ENCODE measurements at places on chromosomes 7 and 10.

GRCh38 chr10:7477538-7478334 is 66.9 kb upstream of the SFMBT2 start:
- no peak for DNase-seq

GRCh38 chr7:111568870-111569462 is 6.7 kb upstream of the IMMP2L start:
- no peak for DNase-seq

DNA sequence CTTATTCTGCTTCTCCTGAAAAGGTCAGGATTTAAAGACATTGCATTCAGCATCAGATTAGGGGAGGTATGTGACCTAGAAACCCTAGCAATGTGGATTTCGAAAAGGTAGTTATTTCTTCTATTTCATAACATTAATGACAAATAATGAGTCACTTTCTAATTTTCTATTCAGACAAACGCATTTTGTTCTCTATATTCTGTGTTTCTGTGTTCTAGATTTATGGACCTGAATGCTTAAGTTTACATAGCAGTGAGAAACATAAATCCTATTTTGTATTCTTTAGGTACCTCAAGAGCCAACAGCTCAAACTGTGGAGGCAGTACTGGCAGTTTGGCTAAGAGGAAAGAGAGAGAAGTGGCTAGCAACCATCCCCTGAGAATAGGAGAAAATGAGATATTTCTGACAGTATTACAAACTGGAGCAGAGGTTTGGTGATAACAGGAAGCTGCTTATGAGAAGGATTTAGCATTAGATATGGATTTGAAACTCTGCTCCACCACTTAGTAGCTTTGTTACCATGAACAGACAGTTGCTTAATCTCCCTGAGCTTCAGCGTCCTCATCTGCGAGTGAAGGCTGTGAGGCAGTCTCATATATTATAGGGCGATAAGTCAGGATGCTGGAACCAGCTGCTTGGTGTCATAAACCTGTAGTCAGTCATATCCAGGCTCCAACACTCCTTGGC is 28.2 kb downstream of the CDK14 start:
- no peak for DNase-seq

DNA sequence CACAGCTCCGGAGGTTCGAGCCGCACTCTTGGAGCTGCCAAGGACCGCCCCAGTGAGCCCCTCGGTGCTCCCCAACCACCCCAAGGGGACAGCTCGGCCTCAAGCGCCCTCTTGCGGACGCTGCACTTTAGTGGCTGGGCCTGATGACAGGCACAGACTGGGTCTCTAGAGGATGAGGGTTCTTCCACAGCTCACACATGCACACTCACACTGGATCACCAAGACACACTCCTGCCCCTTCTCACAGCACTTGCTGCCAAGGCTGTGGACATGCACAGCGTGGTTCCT is 2.1 kb downstream of the RET start:
- no peak for DNase-seq

GRCh38 chr10:44696496-44696895 is 214.6 kb upstream of the TMEM72 start:
- DNase-seq: no peak

DNA sequence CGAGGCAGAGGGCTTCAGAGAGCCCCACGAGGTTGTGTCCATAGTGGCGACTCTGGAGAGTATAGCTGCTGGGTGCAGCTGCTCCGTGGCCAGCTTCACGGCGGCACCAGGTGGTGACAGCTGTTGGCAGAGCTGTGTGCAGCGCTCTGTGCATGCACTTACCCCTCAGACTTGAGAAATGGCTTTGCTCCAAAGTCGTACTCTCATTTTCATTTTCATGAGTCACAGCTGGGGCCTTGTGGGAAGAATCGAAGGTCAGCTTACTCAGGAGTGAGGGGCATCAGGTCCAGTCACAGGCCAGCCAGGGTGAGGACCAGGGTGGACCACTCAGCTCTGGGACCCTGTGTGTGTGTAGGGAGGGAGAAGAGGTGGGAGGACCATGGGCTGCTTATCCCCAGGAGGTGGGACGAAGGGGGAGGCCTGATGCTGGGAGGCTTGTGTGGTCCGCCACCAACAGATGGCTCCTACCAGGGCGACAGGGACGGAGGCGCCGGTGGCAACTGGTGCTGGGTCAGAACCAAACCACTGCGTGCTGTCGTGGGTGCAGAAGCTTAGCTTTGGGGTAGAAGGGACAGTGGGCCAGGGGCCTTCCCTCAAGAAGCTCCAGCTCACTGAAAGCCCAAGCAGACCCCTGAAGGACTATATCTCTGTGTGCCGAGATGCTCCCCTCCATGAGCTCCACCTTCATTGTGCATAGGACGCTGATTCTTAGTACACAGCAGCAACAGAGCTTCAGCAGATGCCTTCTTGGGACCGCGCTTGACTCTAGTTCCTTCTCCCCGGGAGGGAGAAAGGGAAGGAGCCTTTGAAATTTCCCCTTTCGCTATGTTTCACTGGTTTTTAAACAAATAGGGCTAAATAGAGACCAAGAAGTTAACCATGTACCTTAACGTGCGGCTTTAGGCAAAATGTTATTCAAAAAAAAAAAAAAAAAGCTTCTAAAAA is 225.0 kb downstream of the CELF2 start:
- DNase-seq: no peak

DNA sequence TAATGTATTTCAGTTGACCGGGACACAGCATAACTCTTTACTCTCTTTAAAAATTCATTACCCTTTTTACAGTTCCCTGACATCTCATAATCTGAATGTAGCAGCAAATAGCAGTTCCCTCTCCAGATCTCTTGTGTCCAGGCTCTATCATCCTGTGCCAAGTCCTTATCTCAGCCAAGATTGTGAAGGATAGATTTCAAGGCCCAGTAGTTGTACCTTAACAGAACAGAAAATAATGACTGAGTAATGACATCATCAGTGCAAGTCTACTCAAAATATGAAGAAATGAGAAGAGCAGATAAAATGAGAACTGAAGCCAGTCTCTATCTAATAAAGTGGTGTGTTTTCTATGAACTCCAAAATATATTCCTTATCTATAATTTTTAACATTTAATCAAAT is 92.6 kb downstream of the TFEC start:
- DNase-seq: no peak

DNA sequence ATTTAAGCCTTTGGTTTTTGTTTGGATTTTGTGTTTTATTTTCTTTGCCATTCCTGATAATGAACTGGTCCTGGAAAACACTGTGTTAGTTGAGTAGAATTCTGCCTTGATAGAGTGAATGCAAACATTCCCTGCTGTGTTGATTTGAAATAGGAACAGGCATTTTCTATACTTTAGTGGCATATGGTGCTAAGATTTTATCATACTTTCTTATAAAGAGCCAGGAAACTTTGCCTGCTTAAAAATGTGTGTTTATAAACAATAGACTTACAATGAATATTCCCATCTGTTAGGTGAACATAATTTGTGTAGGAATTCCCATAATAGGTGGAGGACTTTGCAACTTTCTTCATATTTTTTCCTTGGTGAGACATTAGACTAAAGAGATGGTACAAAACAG is 333.3 kb downstream of the SDK1 start:
- no peak for DNase-seq

DNA sequence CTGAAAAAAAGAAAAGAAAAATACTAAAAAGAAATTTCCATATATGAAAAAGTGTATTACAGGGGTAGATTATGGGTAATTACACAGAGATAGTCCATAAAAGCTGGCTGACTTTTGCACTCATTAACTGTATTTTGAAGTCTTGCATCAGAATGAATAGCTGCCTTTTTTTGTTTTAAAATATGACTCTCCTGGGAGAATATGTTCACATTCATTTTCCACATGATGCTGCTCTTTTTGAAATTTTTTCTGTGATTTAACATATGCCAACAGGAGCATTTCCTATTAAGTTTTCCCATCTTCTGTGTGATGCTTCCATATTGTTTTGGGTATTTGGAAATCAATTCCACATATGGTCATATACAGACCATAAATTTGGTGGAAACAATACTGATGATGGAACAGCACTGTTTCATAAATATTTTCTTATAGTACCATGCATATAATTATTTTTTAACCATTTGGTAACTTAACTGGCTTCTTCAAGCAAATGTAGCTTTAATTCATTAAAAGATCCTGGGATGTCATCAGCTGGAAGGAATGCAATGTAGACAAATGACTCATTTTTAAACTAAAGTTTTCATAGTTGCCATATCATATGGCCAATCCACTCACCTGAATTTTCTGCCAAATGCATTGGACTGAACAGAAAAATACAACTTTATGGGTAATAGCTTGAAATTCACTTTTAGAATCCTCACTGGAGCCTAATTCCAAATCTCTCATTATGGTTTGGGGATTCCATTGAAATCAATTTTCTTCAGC is 313.9 kb upstream of the GLI3 start:
- no peak for DNase-seq

DNA sequence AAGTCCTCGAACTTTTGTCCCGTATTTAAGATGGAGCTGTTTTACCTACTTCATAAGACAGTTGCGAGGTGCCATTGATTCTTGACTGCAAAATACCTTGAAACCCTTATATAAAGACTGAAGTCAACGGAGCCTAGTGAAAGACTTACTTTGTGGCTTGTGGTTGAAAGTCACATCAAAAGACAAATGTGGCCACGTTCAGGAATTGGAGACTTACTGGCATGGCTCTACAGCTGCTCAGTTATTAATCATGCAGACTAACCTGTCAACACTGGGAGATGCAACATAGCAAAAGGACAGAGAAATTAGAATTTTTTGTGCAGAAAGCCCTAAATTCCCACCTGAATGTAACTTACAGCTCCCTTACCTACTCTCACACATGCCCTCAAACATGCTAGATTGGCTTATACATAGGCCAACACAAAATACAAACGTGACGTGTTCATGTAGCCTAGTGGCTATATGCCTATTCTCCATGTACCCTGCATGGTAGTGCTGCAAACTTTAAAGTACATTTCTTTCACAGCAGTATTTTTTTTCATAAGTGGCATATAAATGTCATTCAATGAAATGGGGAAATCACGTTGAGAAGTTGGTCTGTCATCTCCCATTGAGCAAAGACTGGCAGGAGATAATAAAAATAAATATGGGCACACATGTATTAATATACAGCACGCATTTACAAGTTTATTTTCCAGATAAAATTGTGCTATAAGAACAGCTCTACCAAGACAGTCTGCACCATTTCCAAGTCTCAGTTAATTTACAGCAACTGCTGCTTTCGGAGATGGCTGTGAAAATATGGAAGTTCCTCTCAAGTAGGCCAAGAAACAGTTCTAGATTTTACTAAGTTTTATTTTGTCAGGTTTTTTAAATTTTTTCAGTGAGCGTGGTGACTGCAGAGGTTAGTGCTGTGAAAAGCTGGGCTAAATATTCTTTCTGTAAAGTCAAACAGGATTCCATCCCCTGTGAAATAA is 170.4 kb upstream of the C7orf33 start:
- DNase-seq: no peak

GRCh38 chr10:50567384-50567783 is 56.4 kb downstream of the SGMS1 start:
- DNase-seq: no peak

GRCh38 chr7:15821484-15822427 is 135.3 kb upstream of the MEOX2 start:
- no peak for DNase-seq

GRCh38 chr7:70712942-70713341 is 419.0 kb upstream of the GALNT17 start:
- DNase-seq: no peak

- no peak for DNase-seq
These were observed 4.4 kb downstream of the STARD3NL start for GRCh38 chr7:38182450-38182849.

DNA sequence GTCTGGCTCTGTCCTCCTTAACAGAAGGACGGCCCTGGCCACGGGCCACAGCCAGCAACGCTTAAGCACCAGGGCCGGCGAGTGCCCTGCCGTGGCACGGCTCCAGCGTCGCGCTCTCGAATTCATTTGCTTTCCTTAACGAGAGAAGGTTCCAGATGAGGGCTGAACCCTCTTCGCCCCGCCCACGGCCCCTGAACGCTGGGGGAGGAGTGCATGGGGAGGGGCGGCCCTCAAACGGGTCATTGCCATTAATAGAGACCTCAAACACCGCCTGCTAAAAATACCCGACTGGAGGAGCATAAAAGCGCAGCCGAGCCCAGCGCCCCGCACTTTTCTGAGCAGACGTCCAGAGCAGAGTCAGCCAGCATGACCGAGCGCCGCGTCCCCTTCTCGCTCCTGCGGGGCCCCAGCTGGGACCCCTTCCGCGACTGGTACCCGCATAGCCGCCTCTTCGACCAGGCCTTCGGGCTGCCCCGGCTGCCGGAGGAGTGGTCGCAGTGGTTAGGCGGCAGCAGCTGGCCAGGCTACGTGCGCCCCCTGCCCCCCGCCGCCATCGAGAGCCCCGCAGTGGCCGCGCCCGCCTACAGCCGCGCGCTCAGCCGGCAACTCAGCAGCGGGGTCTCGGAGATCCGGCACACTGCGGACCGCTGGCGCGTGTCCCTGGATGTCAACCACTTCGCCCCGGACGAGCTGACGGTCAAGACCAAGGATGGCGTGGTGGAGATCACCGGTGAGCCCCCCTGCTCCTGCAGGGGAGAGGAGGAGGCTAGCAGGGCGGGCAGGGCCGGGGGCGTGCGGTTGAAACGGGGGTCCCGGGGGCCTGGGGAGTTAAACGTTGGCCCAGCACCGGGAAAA is at the start of gene HSPB1:
Gene HSPB1 (plus strand): TSS at position 327 of the 855 bp plus-strand sequence. CDS start 40 bp downstream, at position 367.
- DNase-seq: peak; percentile 64

DNA sequence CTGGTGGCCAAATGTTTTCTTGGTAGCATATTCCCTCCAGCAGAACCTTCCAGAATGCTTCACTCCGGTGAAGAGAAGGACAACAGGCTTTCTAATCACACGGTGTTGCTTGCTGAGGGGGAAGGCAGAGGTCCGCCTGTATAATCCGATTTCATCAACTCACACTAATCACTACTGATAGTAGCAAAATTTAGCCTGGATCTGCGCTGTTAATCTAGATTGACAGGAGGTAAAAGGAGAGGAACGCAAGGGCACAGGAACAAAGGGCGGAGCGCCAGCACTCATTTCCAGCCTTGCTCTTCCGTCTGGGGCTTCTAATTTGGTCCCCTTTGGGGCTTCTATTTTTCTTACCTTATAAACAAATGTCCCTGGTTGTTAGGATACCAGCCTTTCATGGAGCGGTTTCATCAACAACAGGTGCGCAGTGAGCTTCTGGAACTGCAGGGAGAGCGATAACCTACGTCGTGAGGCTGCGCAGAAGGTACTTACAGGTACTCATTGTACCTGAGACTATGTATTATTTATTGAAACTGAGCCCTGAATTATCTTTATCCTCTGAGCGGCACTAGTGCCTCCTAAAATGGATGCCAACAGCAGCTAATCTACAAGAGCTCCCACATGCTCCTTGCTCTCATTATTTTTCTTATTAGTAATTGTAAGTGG is 150.6 kb downstream of the CACNB2 start:
- DNase-seq: no peak

DNA sequence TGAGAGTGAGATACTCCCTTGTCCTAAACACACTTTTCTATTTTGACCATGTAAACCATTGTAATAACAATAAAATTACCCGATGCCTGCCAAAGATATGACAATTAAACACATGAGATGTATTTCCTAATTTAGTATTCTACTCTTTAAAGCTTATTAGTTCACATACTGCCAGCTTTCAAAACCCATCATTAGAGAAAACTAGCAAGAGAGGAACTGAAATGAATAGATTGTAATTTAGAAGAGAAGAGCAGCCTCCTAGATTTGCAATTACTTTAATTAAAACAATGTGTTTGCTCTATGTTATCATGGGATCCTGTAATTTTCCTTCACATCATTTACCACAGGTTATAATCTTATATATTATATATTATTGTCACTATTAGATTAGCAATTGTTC is 428.2 kb downstream of the THSD7A start:
- no peak for DNase-seq

- DNase-seq: no peak
These were observed 401.0 kb upstream of the NRP1 start for GRCh38 chr10:33735464-33735923.

- no peak for DNase-seq
These were observed 89.6 kb downstream of the PRKAG2 start for GRCh38 chr7:151787348-151787747.

All from activated CD8-positive, alpha-beta memory T cell treated with anti-CD3 and anti-CD28 coated beads, Interleukin-2, amount 50 U/mL, for 4 hours (primary cell).